Left lobe of liver (tissue), 2 donors: ENCODE measurements at places on chromosomes 2 and 18. TPM values are rescaled to one million over a fixed set of nuclear protein-coding genes. Genes with fewer than 3 reads are reported as not detected.

Gene AMER3
- total RNA-seq = not detected

GRCh38 chr2:29245742-29246382, 130.6 kb downstream of the CLIP4 start:
- DNase-seq = no peak

GRCh38 chr2:157024129-157024528, 233.4 kb upstream of the GALNT5 start:
- no peak for DNase-seq

- no peak for DNase-seq
These were observed 23.6 kb downstream of the TMEM178A start for GRCh38 chr2:39689272-39689841.

- DNase-seq = no peak
These were observed 98.5 kb downstream of the CELF4 start for GRCh38 chr18:37467002-37467662.

- no peak for DNase-seq
These were observed 1.2 kb downstream of the GYPC start for GRCh38 chr2:126657148-126657635.

GRCh38 chr18:49597157-49597931, 35.5 kb downstream of the LIPG start:
- no peak for DNase-seq

DNA sequence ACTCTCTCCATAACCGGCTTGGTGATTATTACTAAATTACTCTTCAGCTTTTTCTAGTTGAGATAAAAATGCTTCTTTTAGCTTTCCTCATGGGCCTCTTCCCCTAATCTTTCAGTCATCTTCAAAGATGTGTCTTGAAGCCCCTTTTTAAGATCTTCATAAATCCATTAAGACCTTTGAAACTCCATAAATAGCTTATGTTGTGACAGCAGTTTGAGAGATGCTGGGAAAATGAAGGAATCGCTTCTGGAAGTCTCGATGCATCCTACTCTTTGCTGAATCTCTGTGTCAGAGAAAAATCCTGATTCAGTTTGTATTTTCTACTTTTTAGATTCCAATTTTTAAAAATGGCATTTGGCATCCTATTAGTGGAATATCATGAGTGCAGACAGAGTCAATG, 13.0 kb downstream of the SCYGR4 start:
- DNase-seq = no peak

Gene SERPINB11
- total RNA-seq = not detected

Gene CPS1
- 1,770 TPM for total RNA-seq

GRCh38 chr2:239671916-239672849, 271.4 kb upstream of the HDAC4 start:
- peak; percentile 32 for DNase-seq

DNA sequence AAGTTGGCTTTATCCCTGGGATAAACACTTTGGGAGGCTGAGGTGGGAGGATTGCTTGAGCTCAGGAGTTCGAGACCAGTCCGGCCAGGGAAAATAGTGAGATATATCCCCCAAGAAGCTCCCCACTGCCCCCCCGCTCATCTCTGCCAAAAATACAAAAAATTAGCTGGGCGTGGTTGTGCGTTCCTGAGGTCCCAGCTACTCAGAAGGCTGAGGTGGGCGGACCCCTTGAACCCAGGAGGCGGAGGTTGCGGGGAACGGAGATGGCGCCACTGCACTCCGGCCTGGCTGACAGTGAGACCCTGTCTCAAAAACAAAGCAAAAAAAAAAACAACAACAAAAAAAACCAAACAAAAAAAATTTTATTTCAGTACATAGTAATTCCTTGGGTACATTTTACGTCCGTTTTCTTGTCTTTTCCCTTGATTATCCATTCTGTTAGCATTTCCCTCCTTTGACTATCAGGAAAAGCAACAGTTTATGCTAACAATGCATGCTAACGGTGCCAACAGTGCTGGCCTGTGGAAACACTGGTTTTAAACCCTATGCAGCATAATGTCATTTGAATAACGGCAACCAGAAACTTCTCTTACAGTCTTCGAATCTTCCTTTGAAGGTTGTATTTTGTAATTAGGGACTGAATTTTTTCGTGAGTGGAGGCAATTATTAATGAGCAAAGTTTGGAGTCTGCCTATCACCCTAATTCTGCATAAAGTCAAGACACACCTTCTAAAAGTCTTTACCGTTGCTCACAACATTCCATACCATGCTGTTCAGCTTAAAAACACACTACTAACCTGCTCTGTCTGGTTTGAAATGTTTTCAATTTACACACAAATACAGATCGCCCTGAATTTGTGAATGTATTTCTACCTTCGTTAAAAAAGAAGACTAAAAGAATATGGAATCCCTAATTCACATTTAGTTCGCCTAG, 721 bp upstream of the MIB1 start:
- DNase-seq = no peak

GRCh38 chr2:162328424-162329157, 10.1 kb upstream of the IFIH1 start:
- no peak for DNase-seq

Gene IGFBP2
- 404 TPM for total RNA-seq

GRCh38 chr2:62627667-62628066, 77.8 kb upstream of the EHBP1 start:
- no peak for DNase-seq

- DNase-seq = peak; percentile 97
These were observed 49.8 kb upstream of the LGALSL start for GRCh38 chr2:64404002-64404731.

DNA sequence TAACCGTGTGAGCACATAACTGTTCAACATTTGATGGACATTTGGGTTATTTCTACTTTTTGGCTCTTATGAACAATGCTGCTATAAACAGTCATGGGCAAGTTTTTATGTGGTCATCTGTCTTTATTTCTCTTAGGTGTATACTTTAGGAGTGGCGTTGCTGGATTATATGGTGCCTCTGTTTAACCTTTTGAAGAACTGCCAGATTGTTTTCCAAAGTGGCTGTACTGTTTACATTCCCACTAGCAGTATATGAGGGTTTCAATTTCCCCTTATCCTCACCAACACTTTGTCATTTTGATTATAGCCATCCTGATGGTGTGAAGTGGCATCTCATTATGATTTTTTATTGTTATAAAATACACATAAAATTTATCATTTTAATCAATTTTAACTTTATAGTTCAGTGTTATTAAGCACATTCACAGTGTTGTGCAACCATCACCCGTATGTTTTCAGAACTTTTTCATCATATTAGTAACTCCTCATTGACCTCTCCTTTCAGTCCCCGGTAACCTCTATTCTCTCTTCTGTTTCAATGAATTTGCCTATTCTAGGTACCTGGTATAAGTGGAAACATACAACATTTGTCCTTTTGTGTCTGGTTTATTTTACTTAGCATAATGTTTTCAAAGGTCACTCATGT, 55.4 kb downstream of the EML4 start:
- DNase-seq = no peak

Gene FBLN7
- 5.1 TPM for total RNA-seq

DNA sequence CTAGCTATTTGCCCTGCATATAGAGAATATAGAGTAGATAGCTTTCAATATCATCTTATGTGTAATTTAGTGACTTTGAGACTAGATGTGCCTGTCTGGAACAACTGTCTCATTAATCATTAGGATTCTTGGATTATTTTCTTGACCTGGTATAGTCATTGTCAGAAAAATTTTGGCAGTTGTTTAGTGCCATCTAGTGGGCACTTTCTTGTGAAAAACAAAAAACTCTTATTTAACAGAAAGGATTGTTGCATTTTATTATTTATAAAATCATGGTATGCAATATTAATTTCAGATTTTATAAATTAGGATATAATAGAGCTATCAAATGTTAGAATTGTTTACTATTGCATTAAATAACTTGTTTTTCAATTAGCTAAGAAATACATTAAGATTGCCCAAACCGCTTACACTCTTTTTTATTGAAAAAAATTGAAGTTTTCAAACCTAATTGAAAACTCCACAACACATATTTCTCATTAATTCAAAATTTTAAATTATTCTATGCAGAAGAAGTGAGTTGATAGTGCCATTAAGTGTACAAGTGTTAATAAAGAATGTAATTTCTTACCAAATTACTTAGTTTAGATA, 80.3 kb downstream of the DYNAP start:
- DNase-seq = no peak

Gene RGPD3
- 0.13 TPM for total RNA-seq

- DNase-seq = no peak
These were observed 16.7 kb downstream of the PSMD14 start for GRCh38 chr2:161324876-161325275.

DNA sequence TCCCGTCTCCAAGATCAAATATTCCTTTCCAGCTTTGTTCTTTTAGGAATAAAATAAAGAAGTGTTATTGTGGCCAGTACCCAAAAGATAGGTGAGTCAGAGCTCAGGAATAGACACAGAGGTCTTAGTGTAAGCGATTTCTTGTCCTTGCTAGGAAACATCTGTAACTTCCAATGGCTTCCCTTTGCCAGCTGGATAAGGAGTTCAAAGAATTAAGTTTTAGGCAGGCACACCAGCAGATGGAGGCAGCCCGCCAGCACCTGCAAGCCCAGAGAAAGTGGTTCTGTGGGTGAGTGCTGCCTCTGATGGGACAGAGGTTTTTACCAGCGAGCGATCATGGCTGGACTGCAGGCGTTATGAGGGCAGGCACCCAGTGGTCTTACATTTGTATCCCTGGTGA, 125.4 kb downstream of the MGAT5 start:
- no peak for DNase-seq

- no peak for DNase-seq
These were observed 3.4 kb downstream of the TMEM18 start for GRCh38 chr2:673615-674320.

DNA sequence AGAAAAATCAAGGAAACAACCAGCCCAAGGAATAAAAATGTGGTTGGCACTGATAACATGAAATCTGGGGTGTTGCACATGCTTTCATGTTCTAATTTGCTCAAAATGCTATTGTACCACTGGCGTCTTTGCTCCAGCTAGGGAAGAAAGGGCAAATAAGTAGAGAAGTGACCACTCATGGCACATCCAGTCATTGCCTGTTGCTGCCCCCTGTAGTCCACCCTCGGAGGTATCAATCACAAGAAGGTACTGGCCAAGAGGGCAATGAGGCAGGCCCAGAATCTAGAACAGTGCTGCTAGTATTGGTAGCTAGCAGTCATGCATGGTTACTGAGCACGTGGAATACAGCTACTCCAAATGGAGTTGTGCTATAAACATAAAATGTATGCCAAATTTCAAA, 213.4 kb downstream of the CDCA7 start:
- DNase-seq = no peak

Gene ERBB4
- 0.05 TPM for total RNA-seq

DNA sequence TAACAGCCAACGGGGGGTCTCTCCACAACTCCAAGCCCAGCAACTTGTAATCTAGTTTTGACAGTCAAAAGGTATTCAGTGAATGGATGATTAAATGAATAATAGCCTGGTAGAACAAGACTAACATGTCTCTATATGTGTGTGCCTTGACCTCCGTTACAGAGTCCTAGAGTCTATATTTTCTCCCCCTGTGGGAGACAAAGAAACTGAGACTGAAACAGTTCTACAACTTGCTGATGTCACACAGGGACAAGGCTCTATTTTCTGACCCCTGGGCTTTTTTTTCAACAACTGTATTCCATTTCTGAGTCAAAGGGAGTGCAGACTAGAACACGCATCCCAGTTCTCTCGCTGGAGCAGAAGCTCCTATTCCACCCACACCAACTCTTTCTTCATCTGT, 223.6 kb upstream of the AGAP1 start:
- no peak for DNase-seq

DNA sequence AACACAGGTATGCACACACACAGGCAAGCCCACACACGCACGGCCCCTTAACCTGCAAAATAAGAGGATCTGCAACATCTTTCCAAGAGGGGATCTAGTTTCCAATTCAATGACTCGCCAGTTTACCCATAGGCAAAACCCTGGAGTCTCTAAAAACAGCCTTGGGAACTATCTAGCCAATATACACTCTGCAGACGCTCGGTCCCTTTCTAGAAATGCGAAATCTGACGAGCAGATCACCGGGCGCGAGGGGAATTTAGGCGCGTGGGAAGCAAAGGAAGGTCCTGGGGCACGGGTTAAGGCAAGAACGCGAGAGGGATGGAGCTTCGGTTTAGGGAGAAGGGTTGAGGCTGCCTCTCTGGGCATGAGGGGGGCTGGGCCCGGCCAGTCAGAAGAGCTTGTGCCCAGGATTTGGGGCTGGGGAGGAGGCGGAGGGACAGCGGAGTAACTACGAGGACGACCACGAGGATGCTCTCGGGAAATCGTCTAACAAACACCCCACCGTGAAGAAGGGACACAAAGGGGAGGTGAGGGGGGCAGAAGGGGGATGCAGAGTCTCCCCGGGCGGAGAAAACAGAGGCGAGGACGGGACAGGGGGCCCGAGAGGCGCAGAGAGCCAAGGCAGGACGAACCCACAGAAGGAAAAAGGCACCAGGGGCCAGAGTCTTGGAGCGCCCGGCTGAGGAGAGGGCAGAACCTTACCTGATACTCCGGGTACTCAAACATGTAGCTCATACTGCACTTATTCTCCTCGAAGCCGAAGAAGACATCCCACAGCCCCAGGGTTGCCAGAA, 542 bp downstream of the PGAP1 start:
- DNase-seq = peak; percentile 49

DNA sequence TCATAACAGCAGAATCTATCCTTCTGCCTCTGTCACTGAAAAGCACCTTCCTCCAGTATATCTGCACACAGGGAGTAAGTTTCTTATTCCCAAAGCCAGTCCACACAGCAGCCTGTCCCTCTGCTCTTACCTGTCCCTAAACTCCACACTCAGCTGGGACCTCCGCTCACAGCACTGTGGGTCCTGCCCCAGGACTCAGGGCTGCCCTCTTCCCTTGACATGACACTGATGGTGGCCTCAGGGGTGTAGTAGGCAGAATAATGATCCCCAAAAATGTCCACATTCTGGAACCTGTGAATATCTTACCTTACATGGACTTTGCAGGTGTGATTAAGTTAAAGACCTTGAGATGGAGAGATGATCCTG, 39.7 kb upstream of the EML4 start:
- no peak for DNase-seq

DNA sequence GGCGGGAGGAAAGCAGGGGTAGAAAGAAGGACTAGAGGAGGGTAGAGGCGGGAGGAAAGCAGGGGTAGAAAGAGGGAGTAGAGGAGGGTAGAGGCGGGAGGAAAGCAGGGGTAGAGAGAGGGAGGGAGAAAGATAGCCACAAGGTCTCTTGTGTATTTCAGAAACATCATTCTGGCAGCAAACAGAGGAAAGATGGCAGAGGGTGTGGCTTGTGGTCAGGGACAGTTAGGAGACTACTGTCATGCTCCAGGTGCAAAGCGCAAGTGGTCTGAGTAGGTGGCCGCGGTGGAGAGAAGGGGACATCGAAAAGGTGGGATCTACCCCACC, 82.4 kb upstream of the TAF1B start:
- DNase-seq = no peak

DNA sequence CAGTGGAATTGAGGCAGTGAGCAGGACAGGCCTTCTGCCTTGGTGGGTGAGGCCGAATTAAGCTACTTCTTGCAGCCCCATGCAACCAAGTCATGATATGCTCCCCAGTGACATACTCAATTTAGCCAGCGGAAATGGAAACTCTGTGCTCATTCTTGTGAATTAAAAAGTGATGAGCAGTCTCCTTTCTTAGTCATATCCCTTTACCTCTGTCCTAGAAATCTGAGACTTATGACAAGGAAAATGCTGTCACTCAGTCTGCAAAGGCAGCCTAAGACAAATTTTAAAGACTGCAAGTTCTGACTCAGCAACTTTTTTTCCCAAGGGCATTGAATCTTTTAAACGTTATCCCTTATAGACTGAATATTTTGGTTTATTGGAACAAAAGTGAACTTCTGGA, 218.2 kb downstream of the SH3BP4 start:
- DNase-seq = no peak
